ENCODE measurements at places on chromosomes 2 and 18.
A peak's percentile ranks its signal among the peaks of the same experiment; 100 is the strongest.

- peaks cover 9% of the 10 kb centered on the region for H3K4me1 ChIP-seq
- H3K4me3 ChIP-seq: peak overlapping the region; percentile 7
Observed at GRCh38 chr2:64939332-64939917, 49.8 kb upstream of the SLC1A4 start.

DNA sequence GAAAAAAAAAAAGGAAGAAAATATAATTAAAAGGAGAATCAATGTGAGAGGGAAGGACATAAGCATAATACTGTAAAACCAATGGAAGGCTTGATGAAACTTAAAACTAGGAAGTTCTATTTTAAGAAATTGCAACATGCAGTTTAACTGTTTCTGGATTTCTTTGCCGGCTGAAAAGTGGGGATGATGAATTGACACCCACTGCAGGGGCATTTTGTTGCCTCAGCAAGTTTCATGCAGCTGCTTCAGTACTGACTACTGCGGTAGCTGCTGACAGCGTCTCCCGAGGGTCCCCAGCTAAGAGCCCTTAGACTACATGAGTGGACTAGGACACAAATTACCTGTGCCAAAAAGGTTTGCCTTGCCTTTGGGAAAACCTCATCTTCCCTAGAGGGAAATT lies 69.2 kb downstream of the B3GNT2 start:
- H3K4me3 ChIP-seq: no peak overlapping the region
- no peak for DNase-seq
- H3K36me3 ChIP-seq: no peaks in the 10 kb centered on the region
- no peak overlapping the region for H3K27ac ChIP-seq
- H3K4me1 ChIP-seq: peaks cover 6% of the 10 kb centered on the region

- H3K27me3 ChIP-seq: no peaks in the 10 kb centered on the region
- DNase-seq: no peak
- no peak overlapping the region for H3K4me3 ChIP-seq
- H3K36me3 ChIP-seq: no peaks in the 10 kb centered on the region
Observed at GRCh38 chr18:24052053-24052452, 37.5 kb downstream of the TTC39C start.

- H3K36me3 ChIP-seq: no peaks in the 10 kb centered on the region
- DNase-seq: no peak
- peaks cover 2% of the 10 kb centered on the region for H3K27me3 ChIP-seq
- no peak overlapping the region for H3K4me3 ChIP-seq
- H3K27ac ChIP-seq: no peak overlapping the region
Observed at GRCh38 chr2:85307527-85307897, 20.3 kb downstream of the TGOLN2 start.

GRCh38 chr2:23589220-23589647 lies 204.3 kb downstream of the KLHL29 start:
- H3K27me3 ChIP-seq: peaks cover 34% of the 10 kb centered on the region
- H3K4me1 ChIP-seq: no peaks in the 10 kb centered on the region
- H3K4me3 ChIP-seq: no peak overlapping the region
- no peak overlapping the region for H3K27ac ChIP-seq
- no peak for DNase-seq

DNA sequence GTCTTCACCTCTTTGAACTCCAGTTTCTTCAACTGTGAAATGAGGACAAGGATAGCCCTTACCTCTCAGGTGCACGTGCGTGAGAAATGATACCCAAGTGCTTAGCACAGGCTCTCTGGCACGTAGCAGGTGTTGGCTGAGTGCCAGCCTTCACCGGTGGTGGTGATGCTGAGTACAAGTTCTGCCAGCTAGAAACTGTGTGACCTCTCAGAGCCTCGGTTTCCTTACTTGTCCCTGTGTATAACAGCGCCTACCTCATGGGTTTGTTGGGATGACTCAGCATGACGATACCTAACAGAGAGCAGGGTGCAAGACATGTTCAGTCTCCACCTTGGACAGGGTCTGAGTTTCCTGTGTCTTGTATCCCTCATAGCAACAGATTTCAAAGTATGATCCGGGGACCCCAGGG lies 205.1 kb downstream of the TNS1 start:
- H3K27me3 ChIP-seq: no peaks in the 10 kb centered on the region

GRCh38 chr2:168181825-168182224 lies 65.6 kb downstream of the STK39 start:
- H3K27ac ChIP-seq: no peak overlapping the region
- H3K27me3 ChIP-seq: no peaks in the 10 kb centered on the region
- no peak overlapping the region for H3K4me3 ChIP-seq
- DNase-seq: no peak

DNA sequence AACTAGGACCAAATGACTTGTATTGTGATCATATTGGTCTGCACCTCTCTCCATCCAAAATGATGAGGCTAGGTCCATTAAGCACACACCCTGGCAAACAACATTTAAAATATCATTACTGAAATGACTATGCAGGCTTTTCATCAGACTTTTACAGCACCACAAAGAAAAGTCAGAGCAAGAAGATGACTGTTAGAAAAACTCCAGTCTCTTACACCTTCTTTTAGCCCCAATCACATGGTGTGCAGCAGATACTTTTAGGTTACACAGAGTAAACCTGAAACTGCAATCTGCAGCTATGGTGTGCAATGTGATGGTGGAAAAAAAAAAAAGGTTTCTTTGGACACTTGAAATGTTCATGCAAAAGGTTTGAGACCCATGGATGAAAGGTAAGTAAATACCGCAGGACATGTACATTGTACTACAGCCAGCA lies 5.4 kb upstream of the POLI start:
- H3K27me3 ChIP-seq: no peaks in the 10 kb centered on the region
- DNase-seq: no peak
- no peaks in the 10 kb centered on the region for H3K36me3 ChIP-seq
- H3K4me1 ChIP-seq: peaks cover 10% of the 10 kb centered on the region

GRCh38 chr2:239917957-239918481 lies 107.1 kb downstream of the NDUFA10 start:
- no peak for DNase-seq
- no peaks in the 10 kb centered on the region for H3K36me3 ChIP-seq
- no peaks in the 10 kb centered on the region for H3K27me3 ChIP-seq
- no peaks in the 10 kb centered on the region for H3K4me1 ChIP-seq
- no peak overlapping the region for H3K27ac ChIP-seq
